SK-N-SH (cell line): ENCODE measurements at places on chromosomes 3 and 15. TPM values are rescaled to one million over a fixed set of nuclear protein-coding genes. Genes with fewer than 3 reads are reported as not detected.

The AMIGO3 gene
- polyA plus RNA-seq, result 1.1 and 1.2 TPM in 2 replicates

The GRIP2 gene
- polyA plus RNA-seq, result 0.15 and 0.26 TPM in 2 replicates

The TMEM207 gene
- polyA plus RNA-seq, result not detected in 2 replicates

The SLC41A3 gene
- 53.4 and 58.4 TPM in 2 replicates for polyA plus RNA-seq

The FBXO40 gene
- polyA plus RNA-seq, result not detected in 2 replicates

The ATP13A5 gene
- polyA plus RNA-seq, result not detected in 2 replicates

The GOLGA8T gene
- 0.06 TPM in 1 of 2 replicates, not detected in the other for polyA plus RNA-seq

The GABRB3 gene
- 0.10 and 0.75 TPM in 2 replicates for polyA plus RNA-seq

The LRRC31 gene
- polyA plus RNA-seq, result not detected in 2 replicates

The SUSD5 gene
- polyA plus RNA-seq, result 0.97 and 1.2 TPM in 2 replicates

The MEGF11 gene
- polyA plus RNA-seq, result 0.03 TPM in 1 of 2 replicates, not detected in the other
